ENCODE measurements at places on chromosomes 11 and 22. TPM values are rescaled to one million over a fixed set of nuclear protein-coding genes. Genes with fewer than 3 reads are reported as not detected.

ROBO4 gene
- not detected for total RNA-seq

DNA sequence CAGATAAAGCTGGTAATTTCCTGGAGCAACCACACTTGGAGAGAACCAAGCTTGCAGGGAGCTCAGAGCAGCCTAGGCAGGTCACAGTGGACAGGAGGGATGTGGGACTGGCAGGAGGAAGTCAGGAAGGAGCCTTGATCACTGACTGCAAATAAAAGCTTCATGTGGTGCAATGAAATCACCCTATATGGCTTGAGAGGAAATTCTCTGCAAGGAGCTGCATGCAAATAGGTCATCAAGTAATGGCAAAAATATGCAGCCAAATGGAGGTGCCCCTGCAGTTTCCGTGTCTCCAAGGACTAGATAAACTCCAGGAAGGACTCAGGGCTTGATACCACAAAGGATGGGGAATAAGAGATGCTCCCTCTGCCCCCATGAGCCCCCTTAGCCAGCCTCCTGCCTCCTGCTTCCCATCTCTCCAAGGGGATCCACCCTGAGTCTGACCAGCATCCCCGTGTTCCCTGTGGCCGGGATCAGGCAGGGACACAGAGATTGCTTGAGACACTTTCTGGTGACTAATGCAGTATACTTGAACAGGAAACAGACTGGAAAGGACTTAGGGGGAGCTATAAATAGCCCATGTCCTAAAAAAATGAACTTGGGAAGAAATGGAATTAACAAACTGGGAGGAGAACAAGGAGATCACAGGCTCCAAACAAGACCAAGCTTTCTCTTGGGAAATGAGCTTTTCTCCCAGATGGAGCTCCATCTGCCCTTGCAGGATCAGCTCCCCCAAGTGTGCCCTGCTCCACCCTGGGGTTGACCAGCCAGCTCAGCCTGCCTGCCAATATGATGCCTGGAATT lies 23.9 kb upstream of the MICAL2 start:
- no peaks in the 10 kb centered on the region for H3K27me3 ChIP-seq
- H3K4me3 ChIP-seq = peak overlapping the region; percentile 76
- H3K4me1 ChIP-seq = peaks cover 78% of the 10 kb centered on the region
- no peaks in the 10 kb centered on the region for H3K36me3 ChIP-seq
- no peak for DNase-seq

- H3K27ac ChIP-seq = no peak overlapping the region
- no peak for DNase-seq
- no peaks in the 10 kb centered on the region for H3K4me1 ChIP-seq
- no peak overlapping the region for H3K4me3 ChIP-seq
- H3K36me3 ChIP-seq = no peaks in the 10 kb centered on the region
Measured at GRCh38 chr11:83571302-83571701, 285.1 kb upstream of the CCDC90B start.

TRIM49C gene
- not detected for total RNA-seq

- peaks cover 35% of the 10 kb centered on the region for H3K4me1 ChIP-seq
- H3K36me3 ChIP-seq = peaks cover 24% of the 10 kb centered on the region
- peak; percentile 98 for DNase-seq
Measured at GRCh38 chr11:45859661-45860140, 12.4 kb downstream of the CRY2 start.
